ENCODE measurements at places on chromosomes 11 and 22.

DNA sequence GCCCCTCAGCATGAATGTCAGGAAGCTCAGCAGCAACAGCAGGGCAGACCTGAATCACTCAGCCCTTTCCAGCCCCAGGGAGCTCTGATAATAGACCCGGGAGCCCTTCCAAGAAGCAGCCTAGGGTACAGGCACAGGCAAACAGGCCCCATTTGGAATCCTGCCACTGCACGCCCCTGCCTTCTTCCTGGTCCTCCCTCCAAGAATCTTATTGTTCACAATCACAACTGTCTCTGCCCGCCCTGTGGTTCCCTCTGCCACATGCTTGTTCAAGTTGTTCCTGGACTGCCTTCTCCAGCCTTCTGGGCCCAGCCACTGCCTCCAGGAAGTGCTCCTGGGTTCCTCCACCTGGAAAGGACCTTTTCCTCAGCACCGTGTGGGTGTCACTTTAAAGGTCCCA lies 54.6 kb downstream of the LRRC32 start:
- peak; percentile 79 for DNase-seq

- DNase-seq = no peak
Measured at GRCh38 chr11:41081756-41082285, 377.6 kb downstream of the LRRC4C start.

- DNase-seq = peak; percentile 71
Measured at GRCh38 chr11:118530683-118531596, at the start of gene TMEM25. TSS of gene TMEM25 (plus strand) at chr11:118531192. CDS start at chr11:118531802, 610 bp downstream.

DNA sequence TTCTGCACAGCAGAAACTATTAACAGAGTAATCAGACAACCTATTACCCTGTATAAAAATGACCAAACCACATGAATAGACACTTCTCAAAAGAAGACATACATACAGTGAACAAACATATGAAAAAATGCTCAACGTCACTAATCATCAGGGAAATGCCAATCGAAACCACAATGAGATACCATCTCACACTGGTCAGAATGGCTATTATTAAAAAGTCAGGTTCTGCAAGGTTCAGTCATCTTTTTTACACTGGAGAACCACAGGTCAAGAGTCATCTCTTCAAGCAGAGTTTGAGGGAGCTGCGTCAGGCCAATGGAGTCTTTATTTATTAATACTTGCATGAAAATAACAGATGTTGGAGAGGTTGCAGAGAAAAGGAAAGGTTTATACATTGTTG lies 40.4 kb downstream of the RCN1 start:
- no peak for DNase-seq

All from transverse colon (tissue), 4 donors.